ENCODE measurements at places on chromosomes 1 and 21.

DNA sequence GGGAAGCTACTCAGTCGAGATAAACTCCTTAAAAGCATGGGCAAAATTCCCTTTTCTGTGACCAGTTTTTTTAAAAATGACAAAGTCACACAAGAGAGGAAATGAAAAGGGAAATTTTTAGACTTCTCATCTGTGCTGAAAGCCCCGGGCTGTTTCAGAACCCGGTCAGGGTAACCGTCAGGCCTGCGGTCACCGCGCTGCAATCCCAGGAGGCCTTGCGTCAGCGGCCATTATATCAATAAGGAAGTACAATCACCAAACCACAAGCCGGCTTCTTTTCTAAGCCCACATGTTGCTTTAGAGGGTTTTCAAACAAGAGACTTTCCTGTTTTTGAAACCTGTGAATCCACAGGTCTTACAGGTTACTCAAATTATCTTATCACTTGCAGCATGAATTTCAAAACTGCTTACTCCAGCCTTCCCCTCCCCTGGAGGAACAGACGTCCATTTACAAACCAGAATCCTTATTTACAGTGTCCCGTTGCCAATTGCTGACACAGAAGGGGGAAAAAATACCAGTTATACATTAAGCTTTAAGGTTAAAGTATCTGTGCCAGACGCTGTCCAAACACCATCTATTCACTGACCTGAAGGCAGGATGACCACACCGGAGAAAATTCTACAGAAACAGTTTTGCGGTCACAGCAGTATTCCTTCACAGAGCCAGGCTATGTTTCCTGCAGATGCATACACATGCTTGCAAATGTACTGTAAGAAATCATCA is 165.3 kb downstream of the TOMM20 start:
- DNase-seq = no peak

DNA sequence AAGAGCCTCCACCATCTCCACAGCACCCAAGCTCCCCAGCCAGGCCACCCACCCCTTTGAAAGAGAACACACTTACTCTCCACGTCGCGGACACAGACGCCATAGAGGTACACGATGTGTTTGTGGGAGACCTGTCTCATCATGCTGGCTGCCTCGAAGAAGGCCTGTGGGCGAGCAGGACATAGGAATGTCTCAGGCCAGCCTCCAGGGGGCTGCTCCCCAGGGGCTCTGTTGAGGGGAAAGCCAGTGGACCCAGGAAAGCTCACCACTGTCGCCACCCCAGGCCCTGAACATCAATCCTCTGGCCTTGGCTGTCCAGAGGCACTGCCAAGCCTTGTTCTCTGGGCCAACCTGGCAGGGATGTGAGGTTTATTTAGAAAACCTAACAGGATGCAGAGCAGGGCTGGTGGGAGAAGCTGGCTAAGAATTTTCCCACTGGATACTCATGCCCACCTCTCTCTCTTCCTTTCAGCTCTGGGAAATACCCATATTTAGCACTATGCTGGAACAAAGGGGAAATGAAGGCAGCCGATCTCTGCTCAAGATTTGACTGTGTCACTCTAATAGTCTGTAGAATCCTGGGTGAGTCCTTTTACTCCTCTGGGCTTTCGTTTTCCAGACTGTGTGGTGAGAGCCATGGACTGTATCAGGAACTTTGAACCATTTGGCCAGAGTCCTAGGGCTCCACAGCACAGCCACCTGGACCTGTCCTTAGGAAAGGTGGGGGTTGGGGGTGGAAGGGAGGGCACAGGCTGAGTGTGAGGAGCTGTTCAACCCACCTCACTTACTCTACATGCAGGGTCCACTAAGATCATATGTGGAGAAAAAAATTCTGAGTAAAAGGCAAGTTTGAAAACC is 101.9 kb downstream of the RAVER2 start:
- no peak for DNase-seq

GRCh38 chr1:64343823-64344190 is 126.1 kb upstream of the CACHD1 start:
- DNase-seq = no peak

DNA sequence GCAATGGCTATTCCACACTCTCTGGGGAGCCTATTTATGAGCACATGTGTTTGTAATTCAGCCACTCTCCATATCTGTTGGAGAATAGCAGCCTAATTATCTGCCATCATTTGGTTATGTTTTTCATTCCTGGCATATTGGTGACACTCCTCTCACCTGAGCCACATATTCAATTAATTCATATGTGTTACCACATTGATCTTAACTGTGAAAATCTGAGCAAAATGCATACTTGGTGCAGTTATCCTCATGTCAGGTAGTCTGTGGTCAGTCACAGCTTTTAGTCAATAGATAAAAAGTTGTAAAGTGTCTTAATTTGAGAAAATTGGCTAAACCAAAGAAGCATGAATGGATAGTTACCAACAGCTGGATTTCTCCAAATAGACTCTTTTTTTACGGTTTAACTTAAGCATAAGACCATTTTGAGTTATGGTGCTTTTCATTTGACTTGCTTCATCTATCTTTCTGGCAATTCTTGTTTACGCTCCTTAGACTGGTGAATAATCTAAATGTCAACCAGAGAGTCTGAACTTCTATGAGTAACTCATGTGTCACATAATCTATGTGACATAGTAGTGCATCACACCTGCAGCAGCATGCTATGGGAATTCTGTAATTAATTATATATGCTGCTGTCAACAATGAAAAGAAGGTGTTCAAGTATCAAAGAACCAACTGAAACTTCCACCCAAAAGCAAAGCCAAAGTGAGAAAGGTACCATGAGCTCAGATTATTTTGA is 187.7 kb upstream of the SGIP1 start:
- DNase-seq = no peak

DNA sequence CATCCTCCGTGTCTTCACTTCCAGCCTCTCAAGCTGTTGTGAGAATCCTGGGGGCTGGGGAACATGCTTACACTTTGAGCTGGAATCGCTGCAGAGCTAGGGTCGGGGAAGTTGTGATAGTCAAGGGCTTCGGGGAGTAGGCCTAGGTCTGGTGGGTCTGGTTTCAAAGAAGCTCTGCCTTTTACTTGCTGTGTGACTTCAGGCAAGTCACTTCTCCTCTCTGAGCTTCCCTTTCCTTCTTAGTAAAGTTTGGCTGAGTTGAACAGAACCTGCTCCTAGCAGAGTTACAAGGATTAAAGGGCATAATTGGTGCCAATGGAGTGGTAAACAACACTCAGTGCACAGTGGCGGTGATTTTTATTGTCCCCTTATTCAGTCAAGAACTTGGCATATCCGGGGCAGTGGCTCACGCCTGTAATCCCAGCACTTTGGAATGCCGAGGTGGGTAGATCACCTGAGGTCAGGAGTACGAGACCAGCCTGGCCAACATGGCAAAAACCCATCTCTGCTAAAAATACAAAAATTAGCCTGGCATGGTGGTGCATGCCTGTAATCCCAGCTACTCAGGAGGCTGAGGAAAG is 25.7 kb downstream of the ARHGEF19 start:
- no peak for DNase-seq

DNA sequence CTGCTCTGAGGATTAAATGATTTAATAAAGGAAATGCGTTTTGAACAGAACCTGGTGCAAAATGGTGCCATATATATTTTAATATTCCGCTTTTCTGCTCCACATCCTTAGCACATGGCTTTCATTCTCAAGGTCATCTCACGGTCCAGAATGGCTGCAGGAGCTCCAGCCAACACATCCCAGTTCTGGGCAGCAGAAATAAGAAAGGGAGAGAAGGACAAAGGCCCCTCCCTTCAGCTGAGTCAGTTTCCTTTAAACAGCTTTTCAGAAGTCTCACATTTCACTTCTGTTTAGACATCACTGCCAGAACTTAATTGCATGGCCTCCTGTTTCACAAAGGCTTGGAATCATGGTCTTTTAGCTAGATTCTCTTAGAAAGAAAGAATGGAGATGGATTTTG is 75.2 kb upstream of the LRRN2 start:
- DNase-seq = no peak

DNA sequence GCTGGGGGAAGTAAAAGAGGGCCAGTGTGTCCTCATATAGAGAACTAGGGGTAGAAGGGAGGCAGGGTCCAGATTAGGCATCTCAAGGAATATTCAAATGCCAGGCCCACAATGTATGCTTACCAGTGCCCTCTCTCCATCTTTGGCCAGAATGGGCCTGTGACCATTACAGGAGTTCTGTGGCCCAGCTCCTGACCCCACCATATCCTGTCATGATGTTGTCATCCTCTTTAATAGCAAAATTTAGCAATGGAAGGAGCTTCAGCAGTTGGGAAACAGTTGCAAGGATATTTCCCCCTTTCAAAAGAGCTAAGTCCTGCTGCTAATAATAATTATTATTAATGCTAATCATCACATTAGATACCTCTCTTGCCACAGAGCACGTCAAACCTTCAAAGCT is 49.3 kb upstream of the JUN start:
- DNase-seq = no peak

GRCh38 chr1:64584479-64584878 is 114.5 kb downstream of the CACHD1 start:
- DNase-seq = no peak

GRCh38 chr21:45579383-45580180 is 37.3 kb upstream of the SLC19A1 start:
- no peak for DNase-seq

- DNase-seq = no peak
Observed at GRCh38 chr21:45827302-45827692, 154.3 kb upstream of the COL6A1 start.

DNA sequence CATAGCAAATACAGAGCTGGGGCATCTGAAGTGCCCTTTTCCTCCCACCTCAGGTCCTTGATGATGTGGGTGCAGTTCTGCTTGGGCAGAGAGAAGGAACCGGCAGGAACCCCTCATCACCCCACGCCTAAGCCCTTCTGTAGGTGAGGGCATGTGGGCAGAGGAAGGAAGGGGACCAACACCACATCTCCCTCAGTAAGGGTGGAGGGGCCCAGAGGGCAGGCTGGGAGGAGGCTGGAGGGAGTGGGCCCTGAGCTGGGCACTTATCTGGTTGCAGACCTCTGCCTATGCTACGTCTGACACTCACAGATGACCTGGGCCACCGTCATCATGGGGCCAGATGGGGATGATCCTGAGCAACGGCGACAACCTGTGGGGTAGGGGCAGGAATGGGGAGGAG is 11.0 kb downstream of the ZNF687 start:
- DNase-seq = no peak

DNA sequence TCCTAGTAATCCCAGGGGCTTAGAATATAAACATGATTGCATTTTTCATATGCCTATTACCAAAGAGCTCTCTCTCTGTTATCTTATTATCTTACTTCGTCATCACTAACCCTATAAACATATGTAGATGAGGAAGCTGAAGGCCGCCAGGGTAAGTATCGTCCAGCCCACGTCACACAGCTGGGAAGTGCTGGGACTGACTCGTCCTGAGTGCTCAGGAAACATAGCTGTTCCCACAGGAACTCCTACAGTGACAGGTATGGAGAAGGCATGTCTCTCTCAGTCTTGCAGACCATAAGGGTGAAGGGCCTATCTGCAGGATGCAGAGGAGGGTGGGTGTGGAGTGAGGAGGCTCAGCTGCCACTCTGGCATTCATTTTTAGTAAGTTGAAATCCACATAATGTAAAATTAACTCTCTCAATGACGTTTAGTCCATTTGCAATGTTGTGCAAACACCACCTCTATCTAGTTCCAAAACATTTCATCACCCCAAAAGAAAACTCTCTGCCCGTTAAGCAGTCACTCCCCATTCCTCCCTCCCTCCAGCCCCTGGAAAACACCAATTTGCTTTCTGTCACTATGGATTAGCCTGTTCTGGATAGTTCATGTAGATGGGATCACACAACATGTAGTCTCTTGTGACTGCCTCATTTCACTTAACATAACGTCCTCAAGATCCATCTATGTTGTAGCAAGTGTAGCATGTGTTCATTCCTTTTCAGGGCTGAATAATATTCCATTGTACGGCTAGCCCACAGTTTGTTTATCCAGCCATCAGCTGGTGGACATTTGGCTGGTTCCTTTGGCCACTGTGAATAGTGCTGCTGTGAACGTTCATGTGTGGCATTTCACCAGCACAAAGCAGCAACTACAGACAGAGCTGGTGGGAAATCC is 68.3 kb downstream of the TCP10L start:
- DNase-seq = no peak

- no peak for DNase-seq
Observed at GRCh38 chr1:43776043-43776761, 68.9 kb downstream of the ST3GAL3 start.

GRCh38 chr1:227058321-227058751 is 118.2 kb downstream of the COQ8A start:
- DNase-seq = no peak

- DNase-seq = no peak
Observed at GRCh38 chr1:168092566-168093355, 44.0 kb downstream of the GPR161 start.

GRCh38 chr21:22125581-22125980 is 1127.4 kb downstream of the NCAM2 start:
- no peak for DNase-seq

DNA sequence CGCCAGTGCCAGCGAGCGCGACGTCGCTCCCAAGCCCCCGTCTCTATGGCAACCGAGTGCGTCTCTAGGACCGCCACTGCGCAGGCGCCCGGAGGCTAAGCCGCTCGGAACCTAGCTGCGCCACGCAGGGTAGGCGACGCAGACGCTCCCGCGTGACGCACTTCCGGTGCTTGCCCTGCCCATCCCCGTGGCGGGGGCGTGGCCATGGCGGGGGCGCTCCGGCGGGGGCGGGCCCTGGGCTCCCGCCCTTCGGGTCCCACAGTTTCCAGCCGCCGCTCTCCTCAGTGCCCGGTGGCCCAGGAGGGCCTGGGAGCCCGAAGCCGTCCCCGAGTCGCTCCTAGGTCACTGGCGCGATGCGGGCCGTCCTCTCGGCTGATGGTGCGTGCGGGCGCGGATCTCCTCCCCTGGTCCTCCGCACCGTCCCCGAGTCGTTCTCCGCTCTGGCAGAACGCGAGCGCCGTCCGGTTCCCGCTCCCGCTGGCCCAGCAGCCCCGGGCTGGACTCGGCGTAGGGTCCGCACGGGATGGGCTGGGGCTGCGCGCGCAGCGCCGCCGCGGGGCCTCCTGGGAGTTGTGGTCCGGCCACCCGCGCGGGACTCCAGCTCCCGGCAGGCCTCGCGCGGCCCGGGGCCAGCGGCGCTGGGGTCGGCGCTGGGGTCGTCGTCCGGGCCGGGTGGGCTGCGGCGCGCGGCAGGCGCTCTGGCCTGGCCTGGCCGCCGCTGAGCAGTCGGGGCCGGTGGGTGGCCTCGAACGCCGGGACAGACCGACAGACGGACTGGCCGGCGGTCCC is at the start of gene MIB2:
Gene MIB2 (plus strand): TSS at position 245 of the 789 bp plus-strand sequence. CDS start 7,953 bp downstream, outside the sequence.
- peak; percentile 99 for DNase-seq
